SJCRH30 (cell line): ENCODE measurements at places on chromosomes 2 and 18.

- no peaks in the 10 kb centered on the region for H3K4me1 ChIP-seq
- H3K27ac ChIP-seq: no peak overlapping the region
- no peaks in the 10 kb centered on the region for H3K36me3 ChIP-seq
- no peak overlapping the region for H3K4me3 ChIP-seq
- H3K27me3 ChIP-seq: no peaks in the 10 kb centered on the region
These were observed 112.2 kb downstream of the MEIS1 start for GRCh38 chr2:66547118-66547517.

GRCh38 chr2:74671479-74671878 lies 17.4 kb downstream of the SEMA4F start:
- H3K27me3 ChIP-seq: no peaks in the 10 kb centered on the region
- DNase-seq: no peak
- H3K36me3 ChIP-seq: no peaks in the 10 kb centered on the region
- H3K27ac ChIP-seq: no peak overlapping the region
- no peak overlapping the region for H3K4me3 ChIP-seq

- no peak for DNase-seq
- H3K27me3 ChIP-seq: no peaks in the 10 kb centered on the region
- H3K4me3 ChIP-seq: no peak overlapping the region
- no peaks in the 10 kb centered on the region for H3K36me3 ChIP-seq
- no peak overlapping the region for H3K27ac ChIP-seq
- H3K4me1 ChIP-seq: 0 out of 2 replicates have a peak, but pooled peaks cover 4% of the 10 kb centered on the region
These were observed 364.5 kb downstream of the MTX2 start for GRCh38 chr2:176633754-176634153.

- no peaks in the 10 kb centered on the region for H3K36me3 ChIP-seq
- no peak for DNase-seq
- no peaks in the 10 kb centered on the region for H3K27me3 ChIP-seq
These were observed 9.8 kb downstream of the CD302 start for GRCh38 chr2:159788253-159788652.

GRCh38 chr18:48872234-48873145 lies 78.3 kb downstream of the SMAD7 start:
- no peak overlapping the region for H3K4me3 ChIP-seq
- no peak for DNase-seq
- H3K27ac ChIP-seq: no peak overlapping the region
- H3K27me3 ChIP-seq: no peaks in the 10 kb centered on the region
- H3K4me1 ChIP-seq: peaks cover 22% of the 10 kb centered on the region
